ENCODE measurements at places on chromosomes 3 and 15. TPM values are rescaled to one million over a fixed set of nuclear protein-coding genes. Genes with fewer than 3 reads are reported as not detected.

GRCh38 chr3:169161011-169161410 lies 502.5 kb downstream of the MECOM start:
- no peak for DNase-seq

Gene P2RY14
- total RNA-seq: 1.1 TPM

- no peak for DNase-seq
Measured at GRCh38 chr3:42752441-42752840, 20.6 kb downstream of the CCDC13 start.

Gene FGF7
- under 0.01 TPM for total RNA-seq

DNA sequence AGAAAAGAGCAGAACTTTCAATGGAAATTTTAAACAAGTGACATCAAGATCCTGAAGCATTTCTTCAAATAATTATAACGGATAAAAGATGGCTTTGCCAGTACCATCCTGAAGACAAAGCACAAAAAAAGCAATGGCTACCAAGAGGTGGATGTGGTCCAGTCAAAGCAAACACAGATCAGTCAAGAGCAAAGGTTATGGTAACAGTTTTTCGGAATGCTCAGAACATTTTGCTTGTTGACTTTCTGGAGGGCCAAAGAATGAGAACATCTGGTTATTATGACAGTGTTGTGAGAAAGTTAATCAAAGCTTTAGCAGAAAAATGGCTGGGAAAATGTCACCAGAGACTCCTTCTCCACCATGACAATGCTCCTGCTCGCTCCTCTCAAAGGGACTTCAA lies 31.5 kb downstream of the FEM1B start:
- DNase-seq: no peak

Gene MLF1
- total RNA-seq: 2.4 TPM

- no peak for DNase-seq
Measured at GRCh38 chr3:36678216-36679013, 85.9 kb downstream of the DCLK3 start.

DNA sequence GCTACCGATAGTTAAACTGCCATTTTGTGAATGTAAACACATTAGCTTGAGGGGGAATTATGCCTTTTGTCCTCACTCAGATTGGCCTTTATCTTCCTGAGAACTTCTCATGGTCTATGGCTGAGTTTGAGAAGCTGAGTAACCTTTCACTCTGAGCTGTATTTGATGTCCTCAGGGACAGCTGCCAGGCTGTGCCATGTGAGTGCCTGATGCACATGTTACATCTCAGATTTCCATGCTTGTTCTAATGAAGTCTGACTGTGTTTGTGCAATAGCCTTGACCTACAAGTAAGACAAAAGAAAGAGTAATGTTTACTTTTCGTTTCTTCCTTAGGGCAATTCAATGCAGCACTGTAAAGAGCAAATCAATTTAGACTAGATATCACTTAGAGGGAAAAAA lies 44.1 kb upstream of the ARL6 start:
- no peak for DNase-seq

DNA sequence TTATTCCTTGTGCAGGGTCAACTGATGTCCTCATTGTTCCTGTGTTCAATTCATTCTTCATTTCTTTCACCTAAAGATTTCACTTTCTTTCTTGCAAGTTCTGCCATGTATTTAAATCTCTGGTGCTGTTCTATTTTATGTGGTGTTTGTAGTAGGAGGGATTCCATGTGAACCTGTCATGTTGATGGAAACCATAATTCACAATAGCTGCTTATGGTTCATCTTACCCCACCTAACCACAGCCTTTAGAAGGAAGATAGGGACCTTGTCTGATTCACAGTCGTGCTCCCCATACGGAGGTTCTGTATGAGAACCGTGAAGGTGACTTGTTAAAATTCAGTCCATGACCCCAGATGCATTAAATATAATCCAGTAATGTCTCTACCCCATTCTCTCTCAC lies 21.9 kb downstream of the SLCO2A1 start:
- no peak for DNase-seq

DNA sequence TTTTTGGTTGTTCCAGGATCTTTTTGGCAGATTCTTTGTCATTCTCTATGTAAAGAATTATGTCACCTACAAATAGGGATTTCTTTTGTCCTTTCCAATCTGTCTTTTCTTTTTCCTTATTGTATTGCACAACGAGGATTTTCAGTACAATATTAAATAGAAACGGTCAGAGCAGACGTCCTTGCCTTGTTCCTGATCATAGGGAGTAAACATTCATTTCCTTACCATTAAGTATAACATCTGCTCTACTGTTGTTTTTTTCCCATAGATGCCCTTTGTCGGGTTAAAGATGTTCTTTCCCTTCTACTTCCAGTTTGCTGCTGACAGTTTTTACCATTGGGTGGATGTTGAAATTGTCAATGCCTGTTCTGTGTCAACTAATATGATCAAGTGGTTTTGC lies 528.4 kb downstream of the OCA2 start:
- DNase-seq: no peak

- DNase-seq: no peak
Measured at GRCh38 chr3:57985176-57985983, 22.8 kb upstream of the FLNB start.

DNA sequence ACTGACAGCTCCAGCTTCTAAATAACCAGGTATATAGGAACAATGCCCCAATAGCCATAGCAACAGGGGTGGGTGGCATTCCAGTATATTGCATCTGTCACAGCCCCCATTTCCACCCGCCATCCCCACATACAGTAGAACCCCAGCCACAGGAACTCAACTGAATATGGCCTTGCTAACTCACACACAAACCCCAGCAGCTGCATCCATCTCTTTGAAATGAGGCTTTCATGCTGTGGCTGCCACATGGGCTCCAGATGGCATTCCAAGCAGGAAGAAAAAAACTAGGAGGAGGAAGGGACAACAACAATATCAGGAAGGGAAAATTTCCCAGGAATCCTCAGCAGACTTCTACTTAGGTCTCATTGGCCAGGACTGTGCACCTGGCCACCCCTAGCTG lies 54.6 kb downstream of the CCR3 start:
- no peak for DNase-seq

- DNase-seq: no peak
Measured at GRCh38 chr3:60657972-60658371, 593.3 kb downstream of the FHIT start.

GRCh38 chr15:69338535-69339213 lies 40.0 kb downstream of the PAQR5 start:
- DNase-seq: no peak

DNA sequence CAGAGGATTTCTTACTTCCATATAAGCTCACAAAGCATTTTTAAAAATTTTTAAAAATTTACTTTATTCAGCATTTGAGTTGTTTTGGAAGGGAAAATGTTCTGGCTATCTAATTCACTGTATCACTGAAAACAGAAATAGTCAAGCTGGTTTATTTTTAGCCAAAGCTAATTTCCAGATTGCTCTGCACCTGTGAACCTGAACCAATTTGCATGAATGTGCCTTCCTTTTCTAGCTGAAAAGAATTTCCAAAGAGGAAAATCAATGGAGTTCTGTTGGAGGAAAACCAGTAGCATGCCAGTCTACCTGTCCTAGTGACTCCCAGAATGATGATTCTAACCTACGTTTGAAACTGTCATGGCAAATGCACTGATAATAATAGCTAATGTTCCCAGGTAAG lies 134.2 kb upstream of the LIPC start:
- no peak for DNase-seq

Gene CILP
- total RNA-seq: 1.1 TPM

GRCh38 chr3:197027896-197028727 lies 1.5 kb downstream of the MELTF start:
- no peak for DNase-seq

Gene SPINT1
- total RNA-seq: 60.3 TPM

Gene STAC
- 6.5 TPM for total RNA-seq

DNA sequence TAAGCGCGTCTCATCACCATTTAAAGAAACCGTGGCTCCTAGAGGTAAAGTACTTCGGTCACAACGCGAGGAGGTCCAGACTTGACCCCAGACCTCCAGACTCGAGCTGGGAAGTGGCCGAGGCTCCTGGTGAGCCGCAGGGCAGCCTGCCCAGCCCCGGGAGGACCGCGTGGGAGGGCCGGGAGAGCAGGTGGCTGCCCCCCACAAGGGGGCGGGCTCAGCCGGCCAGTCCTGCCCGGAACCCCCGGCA lies at the start of gene SLC27A2:
TSS of gene SLC27A2 (plus strand) at position 228 of the 250 bp plus-strand sequence. CDS start 232 bp downstream, outside the sequence.
- no peak for DNase-seq

Gene OXTR
- 0.27 TPM for total RNA-seq

- no peak for DNase-seq
Measured at GRCh38 chr3:126924458-126924857, 58.5 kb upstream of the PLXNA1 start.

DNA sequence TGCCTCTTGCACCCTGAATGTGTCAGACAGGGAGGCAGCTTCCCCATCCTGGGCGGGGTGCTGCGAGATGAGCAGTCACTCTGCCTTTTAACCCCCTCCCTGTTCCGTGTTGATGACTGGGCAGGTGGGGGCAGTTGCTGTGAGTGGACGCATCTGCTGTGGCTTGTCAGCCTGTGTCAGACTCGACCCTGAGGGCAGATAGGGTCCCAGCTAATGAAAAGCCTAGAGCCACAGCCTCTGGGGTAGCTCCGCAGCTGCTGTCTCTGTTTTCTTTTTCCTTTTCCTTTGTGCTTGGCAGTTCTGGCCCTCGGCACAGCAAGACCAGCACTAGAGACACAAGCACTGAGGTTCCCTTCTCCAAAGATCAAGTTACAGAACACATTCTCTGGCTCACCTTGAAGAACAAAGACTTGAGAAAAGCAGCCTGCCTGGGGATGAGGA lies 43.0 kb upstream of the GLCE start:
- DNase-seq: no peak

DNA sequence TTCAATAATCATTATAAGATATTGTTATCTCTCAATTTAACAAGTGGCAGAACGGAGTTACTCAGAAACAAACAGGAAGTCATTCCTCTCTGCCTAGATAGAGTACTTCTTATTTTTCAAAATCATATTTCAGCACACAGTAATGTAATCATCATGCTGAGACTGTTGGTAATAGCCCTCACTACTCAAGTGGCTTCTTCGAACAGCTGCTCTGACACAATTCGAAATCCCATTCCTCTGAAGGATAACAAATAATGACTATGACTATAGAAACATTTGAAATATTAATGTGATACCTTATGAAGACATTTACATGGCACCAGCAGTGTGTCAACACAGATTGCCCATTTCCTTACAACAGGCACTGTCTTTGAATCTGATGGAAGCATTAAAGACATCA lies 1249.8 kb downstream of the NSUN3 start:
- DNase-seq: no peak

GRCh38 chr3:26346497-26346896 lies 276.1 kb upstream of the LRRC3B start:
- DNase-seq: no peak

Gene SERPINI1
- total RNA-seq: 3.2 TPM

- DNase-seq: no peak
Measured at GRCh38 chr15:25410649-25411048, 28.2 kb downstream of the UBE3A start.

DNA sequence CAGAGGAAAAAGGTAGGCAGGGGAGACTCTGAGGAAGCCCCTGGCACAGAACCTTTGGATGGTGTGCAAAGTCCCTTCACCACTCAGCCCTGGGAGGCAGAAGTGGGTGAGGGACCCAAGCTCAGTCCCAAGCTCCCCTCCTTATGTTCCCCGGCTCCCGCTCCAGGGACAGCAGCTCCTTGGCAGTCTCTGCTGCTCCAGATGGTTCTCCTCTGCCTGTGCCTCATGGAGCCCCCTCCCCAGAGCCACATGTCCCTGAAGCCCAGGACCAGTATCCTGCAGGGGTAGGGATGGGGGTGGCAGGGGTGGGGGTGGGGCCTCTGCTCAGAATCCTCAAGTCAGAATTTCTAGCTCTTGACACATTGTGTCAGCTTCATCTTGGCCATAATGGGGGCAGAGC lies 8.0 kb upstream of the CAMKV start:
- DNase-seq: no peak

GRCh38 chr3:339351-339750 lies 142.8 kb downstream of the CHL1 start:
- no peak for DNase-seq

Gene CCNB2
- total RNA-seq: 4.8 TPM

GRCh38 chr3:152319256-152319655 lies 50.5 kb downstream of the MBNL1 start:
- DNase-seq: no peak

Gene CYP1A1
- total RNA-seq: 0.27 TPM

- DNase-seq: no peak
Measured at GRCh38 chr15:56971571-56971970, 53.1 kb downstream of the TCF12 start.

- DNase-seq: no peak
Measured at GRCh38 chr15:100869151-100869999, 10.3 kb upstream of the ALDH1A3 start.

Gene PP2D1
- not detected for total RNA-seq

DNA sequence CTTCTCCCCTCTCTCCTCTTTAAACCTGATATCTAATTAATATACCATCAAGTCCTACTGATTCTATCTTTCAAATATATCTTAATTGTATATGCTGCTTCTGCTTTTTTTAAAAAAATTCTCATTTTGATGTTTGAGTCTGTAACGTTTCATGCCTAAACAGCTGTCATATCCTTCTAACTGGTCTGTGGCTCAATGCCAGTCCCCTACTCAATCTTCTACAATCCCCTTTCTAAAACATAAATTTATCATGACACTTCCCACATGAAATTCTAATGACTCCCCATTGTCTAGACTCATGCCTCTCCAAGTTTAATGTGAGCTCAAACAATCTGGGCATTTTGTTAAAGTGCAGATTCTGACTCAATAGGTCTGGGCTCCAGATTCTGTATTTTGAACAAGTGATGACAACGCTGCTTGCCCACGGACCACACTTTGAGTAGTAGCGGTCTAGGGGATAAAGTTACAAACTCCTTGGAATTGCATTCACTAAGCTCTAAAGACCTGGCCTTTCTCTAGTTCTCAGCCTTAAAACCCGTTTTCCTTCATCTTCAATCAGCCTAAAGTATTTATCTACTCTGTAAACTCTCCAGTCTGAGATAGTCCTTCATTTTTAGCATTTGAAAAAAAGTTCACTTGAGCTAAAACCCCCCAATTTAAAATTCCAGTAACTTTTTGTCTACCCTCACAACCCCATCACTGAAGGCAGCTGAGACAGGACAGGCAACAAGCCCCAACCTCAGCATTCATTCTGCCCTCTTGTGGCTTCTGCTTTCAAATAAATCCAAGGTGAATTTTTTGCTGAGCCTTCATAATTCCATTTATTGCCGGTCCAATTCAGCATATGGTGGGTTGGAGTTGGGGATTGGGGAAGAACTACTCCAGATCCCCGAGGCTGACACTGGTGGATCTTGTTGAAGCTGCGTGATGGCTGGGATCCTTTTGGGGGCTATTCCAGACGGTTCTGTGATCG lies 88.1 kb upstream of the THRB start:
- no peak for DNase-seq

Gene PLD1
- total RNA-seq: 4.8 TPM

GRCh38 chr15:36370731-36371112 lies 208.7 kb upstream of the CDIN1 start:
- no peak for DNase-seq

GRCh38 chr15:80501476-80501875 lies 97.3 kb downstream of the ARNT2 start:
- no peak for DNase-seq

Gene ZMYND10
- 3.8 TPM for total RNA-seq

- no peak for DNase-seq
Measured at GRCh38 chr3:106232956-106233355, 364.1 kb upstream of the CBLB start.

Gene TSC22D2
- 8.1 TPM for total RNA-seq

Gene SEMA3F
- 1.1 TPM for total RNA-seq
